ENCODE measurements at places on chromosomes 5 and 9.

DNA sequence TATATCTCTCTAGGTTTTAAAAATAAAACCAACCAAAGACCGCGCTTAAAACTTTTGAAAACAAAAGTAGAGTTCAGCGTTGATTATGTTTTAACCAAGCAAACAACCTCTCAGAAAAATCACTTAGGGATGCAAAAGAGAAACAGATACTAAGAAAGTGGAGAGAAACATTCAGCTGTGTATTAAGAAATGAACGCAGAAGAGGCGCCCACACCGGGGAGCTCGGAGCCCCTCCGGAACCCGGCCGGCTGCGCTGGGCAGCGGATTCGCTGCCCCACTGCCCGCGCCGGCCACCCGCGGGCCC, 1.4 kb downstream of the PITX1 start:
- no peak for DNase-seq

DNA sequence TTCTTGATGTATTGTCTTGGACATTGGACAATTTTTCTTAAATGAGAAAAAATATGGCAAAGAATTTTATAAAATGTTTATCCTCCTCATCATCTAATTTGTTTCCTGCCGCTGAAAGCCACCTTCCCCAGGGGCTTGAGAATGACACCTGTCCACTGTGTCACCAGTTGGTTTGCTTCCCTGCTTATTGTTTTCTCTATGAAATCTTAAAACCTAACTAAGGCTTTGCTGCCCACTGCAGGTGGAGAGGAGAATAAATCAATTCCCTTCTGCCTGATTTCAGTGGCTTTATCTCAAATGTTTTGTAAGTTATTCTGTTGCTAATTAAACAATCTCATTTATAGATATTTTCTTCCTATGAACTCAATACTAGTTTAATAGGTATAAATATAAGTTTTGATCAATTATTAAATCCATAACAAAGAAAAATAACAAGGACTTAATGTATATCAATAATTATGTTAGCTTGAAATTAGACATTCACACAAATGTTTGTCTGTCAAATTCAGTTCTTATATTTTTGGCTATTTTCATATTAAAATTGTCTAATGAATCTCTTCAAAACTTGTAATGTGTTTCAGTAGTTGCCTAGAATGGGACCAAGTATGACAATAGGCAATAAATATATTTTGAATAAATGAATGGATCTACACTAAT, 822.5 kb downstream of the PTPRD start:
- peak; percentile 44 for DNase-seq

GRCh38 chr5:163916861-163917260, 411.4 kb downstream of the MAT2B start:
- no peak for DNase-seq

- DNase-seq: no peak
These were observed 108.5 kb downstream of the ARHGAP26 start for GRCh38 chr5:142878638-142879037.

GRCh38 chr5:5533927-5534326, 111.5 kb downstream of the ICE1 start:
- DNase-seq: peak; percentile 55

GRCh38 chr5:73606206-73606753, 19.7 kb upstream of the ARHGEF28 start:
- DNase-seq: no peak

DNA sequence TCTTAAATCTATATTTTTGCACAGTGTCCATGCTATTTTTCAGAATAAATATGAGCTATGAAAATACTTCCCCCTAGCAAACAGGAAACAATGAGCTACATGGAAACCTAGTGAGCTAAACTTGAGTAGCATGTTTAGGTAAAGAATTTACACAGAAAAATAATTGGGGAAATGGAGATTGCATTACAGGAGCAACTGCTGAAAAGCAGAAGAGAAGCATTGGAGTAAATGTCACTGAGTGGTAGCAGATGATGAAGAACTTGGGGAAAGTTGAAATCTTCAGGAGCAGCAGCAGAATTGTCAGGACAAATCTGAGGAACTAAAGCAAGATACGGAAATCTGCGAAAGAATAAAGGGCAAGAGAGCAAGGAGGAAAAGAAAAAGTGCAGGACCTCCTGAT, 610.3 kb downstream of the TLE1 start:
- DNase-seq: no peak

DNA sequence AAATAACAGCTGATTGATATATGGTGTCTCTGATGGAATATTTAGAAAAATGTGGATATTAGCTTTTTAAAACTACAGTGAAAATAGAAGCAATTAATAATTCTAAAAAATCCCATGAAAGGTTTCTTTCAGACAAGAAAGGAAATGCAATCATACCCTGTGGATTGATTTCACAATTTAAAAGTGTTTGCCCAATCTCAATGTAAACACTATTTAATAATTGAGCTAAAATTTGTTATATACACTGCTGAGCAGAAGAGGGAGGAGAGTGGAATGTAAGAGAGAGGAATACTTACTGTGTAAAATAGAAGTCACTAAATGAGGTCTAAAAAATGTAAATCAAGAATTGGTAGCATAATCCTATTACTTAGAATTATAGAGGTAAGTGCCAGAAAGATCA, 76.9 kb downstream of the FEM1C start:
- no peak for DNase-seq

DNA sequence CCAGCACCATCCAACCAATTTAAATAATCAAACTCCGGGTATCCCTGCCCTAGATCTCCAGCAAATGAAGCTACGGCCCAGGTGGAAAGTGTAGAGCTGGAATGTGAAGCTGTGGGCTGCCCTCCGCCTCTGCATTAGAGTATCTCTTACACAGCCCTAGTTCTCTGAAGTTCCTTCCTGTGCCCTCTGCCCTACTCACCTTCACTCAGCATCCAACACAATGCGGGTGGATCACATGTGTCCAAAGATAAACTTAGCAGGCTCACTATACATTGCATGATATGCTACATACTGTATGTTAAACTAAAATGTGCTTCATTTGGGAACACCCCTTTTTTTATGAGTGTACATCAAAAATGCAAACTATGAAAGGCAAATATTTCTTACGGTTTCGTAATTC, 70.0 kb upstream of the RAD23B start:
- no peak for DNase-seq

DNA sequence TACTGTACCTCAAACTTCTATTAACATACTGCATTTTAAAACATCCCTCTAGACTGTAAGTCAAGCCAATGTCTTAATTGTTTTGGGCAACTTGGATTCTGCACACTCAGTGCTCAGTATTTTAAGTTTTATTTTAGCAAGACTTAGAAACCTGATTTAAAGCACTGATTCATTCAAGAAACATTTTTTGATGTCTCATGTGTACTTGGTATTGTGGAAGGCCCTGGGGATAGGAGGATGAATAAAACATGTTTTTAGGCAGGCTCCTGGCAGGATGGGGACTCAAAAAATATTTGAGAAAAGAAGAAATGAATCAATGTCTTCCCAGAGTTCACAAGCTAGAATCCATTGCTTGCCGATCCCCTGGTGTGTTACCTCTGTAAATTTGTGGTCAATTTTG, 334.0 kb upstream of the PUM3 start:
- DNase-seq: no peak

GRCh38 chr5:75729321-75729720, 12.1 kb upstream of the POC5 start:
- DNase-seq: no peak

DNA sequence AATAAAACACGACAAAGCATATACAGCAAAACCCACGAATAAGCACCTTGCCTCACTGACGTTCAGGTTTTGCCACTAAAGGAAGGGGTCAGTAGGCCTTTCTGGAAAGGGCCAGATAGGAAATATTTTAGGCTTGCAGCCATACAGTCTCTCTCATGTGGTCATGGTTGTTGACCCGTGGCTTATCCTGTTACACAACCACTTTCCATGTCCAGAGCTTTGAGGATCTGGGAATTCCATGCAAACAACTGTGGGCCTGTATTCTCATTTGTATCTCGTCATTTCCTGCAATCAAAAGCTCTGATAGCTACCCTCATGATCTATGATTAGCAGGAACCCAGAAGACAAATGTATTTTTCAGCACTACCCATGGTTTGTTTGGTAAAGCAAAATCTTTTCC, 108.3 kb downstream of the DRD1 start:
- no peak for DNase-seq

- DNase-seq: no peak
These were observed 81.8 kb downstream of the FBXW11 start for GRCh38 chr5:171924493-171925122.

- no peak for DNase-seq
These were observed 19.2 kb upstream of the F2RL1 start for GRCh38 chr5:76799588-76799987.

GRCh38 chr9:116303270-116303669, 149.7 kb downstream of the PAPPA start:
- DNase-seq: no peak

- no peak for DNase-seq
These were observed 906.3 kb upstream of the DMAC1 start for GRCh38 chr9:8705861-8706260.

- no peak for DNase-seq
These were observed 35.5 kb downstream of the KCTD16 start for GRCh38 chr5:144206141-144206540.

GRCh38 chr5:44387406-44387805, 1.8 kb downstream of the FGF10 start:
- DNase-seq: no peak

DNA sequence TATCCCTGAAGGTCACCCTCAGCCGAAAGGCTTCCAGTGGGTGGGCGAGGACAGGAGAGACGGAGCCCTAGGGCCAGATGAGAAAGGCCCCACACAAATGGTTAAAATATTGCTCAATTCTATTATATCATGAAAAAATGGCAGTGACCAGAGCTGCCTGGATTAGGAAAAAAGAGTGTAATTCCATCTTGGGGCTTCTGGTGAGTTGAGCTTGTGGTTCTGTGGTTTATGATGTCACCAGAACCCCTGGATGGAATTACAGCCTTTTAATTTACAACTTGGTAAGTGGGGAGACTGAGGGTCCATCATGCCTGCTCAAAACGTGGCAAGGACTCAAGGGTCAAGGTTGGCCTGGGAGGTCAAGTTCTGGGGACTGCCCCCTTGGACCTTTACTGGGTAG, 55.5 kb upstream of the STC2 start:
- no peak for DNase-seq

DNA sequence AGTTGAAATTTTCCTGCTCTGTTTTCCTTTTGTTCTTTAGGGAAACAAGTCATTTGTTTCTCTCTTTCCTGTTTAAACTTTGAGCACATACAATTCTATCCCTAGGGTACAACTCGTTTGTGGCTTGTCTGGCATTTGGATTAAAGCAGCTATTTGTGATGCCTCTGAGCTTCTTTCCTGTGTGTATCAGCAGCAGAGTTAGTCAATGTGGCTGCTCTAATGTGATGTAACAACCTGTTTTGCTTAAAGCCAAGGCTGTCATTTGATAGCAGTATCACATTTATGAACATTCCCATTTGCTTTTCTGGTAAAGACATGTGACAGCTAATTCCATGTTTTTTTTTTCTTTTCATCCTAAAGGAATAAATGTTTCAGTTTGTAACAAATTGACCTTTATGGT, 314.3 kb upstream of the CHD1 start:
- no peak for DNase-seq

- DNase-seq: no peak
These were observed 181.9 kb upstream of the TBCA start for GRCh38 chr5:77957931-77958521.

- DNase-seq: no peak
These were observed 27.6 kb downstream of the RAPGEF1 start for GRCh38 chr9:131712151-131712716.

GRCh38 chr5:151772846-151773561, 1.2 kb downstream of the G3BP1 start:
- DNase-seq: no peak

DNA sequence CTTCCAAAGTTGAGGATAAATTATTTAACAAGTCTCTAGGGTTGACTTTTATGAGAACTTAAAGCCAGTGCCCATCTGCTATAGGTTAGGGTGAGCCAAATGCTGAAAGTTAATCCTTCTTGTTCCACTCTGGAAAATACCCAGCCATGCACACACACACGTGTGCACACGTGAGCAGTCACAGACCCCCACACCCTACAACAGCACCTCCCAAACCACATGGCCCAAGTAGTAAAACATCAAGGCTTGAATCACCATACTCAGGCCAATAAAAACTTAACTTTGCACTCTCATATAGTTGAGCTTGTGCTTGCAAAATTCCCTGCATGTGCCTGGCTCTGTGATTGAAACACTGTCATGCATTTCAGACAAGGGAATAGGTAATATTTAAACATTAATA, 467.6 kb downstream of the ARHGEF28 start:
- no peak for DNase-seq

- no peak for DNase-seq
These were observed 80.0 kb downstream of the AMBP start for GRCh38 chr9:113998114-113998513.

GRCh38 chr5:69129413-69129812, 35.6 kb downstream of the SLC30A5 start:
- no peak for DNase-seq

GRCh38 chr9:107632216-107632615, 142.6 kb upstream of the KLF4 start:
- no peak for DNase-seq

GRCh38 chr5:148387325-148387724, 3.6 kb downstream of the FBXO38 start:
- DNase-seq: no peak

DNA sequence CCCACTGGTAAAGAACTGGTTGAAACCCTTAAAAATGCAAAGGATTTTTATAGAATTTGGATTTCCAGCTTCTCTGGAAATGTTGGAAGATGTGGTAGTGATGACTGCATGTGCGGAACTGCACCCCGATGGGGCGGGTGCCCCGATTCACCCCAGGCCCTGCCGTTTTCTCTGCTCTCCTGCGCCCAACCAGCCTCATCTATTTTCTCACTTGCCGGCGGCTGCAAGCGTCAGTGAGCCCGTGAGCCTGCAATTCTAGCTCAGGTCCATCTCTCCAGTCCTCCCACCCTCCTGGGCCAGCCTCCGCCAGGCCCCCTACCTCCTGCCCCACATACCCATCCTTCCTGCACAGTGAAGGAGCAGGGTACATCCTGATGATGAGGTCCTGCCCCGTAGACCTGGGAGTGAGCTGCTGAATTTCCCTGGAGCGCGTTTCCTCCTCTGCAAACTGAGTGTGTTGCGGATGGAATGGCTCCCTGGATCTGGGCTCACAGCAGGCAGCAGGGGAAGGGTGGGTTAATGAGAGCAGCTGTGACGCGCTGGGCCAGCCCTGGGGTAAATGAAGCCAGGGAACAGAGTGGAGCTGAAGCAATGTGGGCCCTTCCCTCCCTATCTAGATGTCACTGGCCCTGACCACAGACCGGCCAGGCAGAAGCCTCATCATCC, 45.9 kb upstream of the PHYKPL start:
- DNase-seq: no peak

DNA sequence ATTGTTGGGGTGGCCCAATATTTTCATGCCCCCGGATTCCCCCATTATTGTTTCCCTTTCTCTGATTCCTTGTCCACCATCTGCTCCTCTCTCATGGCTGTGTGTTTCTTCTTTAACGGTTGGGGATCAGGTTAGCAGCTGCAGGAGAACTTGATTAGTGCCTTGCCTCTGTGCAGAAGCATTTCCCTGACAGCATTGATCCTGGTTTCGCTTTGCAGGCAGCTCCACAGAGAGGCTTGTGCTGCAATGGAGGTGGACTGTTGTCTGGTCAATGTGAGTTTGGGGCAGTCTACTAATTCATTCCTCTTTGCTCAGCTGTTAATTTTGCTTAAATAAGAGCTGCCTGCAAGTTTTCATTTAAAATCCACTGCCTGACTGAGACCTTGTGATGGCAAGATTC, 32.5 kb upstream of the SSBP2 start:
- no peak for DNase-seq

GRCh38 chr5:113017881-113018635, 41.5 kb downstream of the DCP2 start:
- no peak for DNase-seq

Data from NCI-H2081 treated with DMSO at 0.1 percent for 48 hours (cell line).